Upper lobe of left lung (tissue), 6 donors: ENCODE measurements at places on chromosomes 1 and 21. TPM values are rescaled to one million over a fixed set of nuclear protein-coding genes. Genes with fewer than 3 reads are reported as not detected.

Gene ARHGAP29
- total RNA-seq = 87.5 TPM

Gene IL24
- total RNA-seq = not detected

Gene PUM1
- 124 TPM for total RNA-seq

DNA sequence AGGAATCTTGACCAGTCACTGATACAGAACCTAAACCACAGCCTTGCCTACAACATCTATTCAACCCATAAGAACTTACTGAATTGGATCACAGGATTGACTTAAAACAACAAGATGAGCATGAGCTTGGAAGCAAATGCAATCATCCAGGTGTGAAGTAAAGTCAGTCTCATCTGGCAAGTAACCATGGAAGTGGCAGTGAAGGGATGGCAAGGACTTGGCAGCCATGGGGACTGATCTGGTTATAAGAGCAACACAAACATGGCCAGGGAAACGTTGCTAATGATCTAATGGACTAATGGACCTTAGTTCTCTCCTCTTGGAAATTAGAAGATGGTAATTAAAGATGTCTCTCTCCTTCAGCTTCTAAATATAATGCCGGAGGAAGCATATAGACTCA is 133.1 kb downstream of the VAV3 start:
- DNase-seq = no peak

DNA sequence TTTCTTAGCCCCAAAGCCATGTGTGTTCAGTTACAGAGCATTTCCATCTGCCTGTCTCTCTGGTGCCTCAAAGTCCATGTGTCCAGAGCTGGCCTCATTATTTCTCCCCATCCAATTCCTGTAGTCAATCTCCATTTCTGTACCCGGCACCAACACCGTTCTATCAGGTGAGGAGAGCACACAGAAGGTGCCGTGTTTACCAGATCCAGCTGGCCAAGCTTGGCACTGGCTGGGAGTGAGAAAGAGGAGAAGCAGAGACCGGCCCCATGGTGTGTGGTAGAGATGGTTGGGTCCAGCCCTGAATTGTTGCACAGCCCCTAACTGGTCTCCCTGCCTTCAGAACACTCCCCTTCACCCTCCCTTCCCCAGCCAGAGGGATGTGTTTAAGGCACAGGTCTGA is 7.5 kb upstream of the SSBP3 start:
- DNase-seq = no peak

DNA sequence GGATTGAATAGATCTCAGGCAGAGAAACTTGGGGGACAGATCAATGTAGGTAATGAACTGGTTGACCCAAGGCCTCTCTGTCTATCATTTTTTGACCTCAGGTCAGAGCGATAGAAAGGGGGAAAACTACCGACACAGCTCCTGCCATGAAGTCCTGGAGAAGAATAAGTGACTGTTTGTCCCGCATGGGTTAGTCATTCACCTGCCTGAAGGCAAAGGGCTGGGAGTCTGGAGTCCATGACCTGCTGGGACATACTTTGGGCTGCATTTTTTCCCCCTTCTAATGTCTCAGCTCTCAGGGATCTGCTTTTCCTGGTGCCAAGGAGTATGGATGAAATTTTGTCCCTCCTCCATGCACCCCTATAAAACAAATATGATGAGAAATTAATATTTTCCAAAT is 1.6 kb upstream of the ROR1 start:
- no peak for DNase-seq

- DNase-seq = no peak
These were observed 342.1 kb downstream of the NEGR1 start for GRCh38 chr1:71940261-71940660.

GRCh38 chr1:200165493-200166220 is 138.1 kb downstream of the NR5A2 start:
- no peak for DNase-seq

DNA sequence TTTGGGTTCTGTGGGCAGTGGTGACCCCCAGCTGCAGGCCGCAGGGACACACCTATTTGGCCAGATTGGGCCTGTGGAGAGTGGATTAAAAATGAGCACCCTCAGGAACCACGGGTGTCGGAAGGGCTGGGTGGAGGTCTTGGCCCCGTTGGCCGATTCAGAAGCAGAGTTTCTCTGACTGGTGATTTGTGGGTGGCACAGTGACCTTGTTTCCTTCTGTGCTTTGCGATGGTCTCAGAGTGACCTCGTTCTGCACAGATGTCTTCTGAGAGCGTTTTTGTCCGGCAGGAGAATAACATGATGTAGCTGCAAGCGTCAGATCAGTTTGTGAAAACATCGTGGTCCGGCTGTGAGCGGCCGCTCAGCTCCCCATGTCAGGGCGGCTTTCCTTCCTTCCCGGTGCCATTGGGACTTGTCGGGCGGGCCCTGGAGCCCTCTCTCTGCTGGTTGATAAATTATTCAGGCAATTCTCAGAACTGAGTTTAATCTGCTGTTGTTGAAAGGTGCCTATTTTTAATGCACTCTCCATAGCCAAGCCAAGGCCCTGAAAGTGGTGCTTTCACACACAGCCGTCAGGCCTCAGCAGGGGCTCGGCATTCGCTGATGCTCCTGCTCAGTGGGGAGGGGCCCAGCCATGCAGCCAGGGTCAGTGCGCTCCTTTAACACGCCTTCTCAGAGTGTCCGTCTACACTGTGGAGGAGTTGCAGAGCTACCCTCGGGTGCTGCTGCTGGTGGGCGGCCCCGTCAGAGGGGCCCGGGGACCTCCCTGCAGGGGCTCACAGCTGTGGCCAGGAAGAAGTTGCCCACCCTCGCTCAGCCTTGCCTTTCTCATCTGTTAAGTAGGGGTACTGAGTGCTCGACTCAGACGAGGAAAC is 26.8 kb downstream of the TRPM2 start:
- no peak for DNase-seq

DNA sequence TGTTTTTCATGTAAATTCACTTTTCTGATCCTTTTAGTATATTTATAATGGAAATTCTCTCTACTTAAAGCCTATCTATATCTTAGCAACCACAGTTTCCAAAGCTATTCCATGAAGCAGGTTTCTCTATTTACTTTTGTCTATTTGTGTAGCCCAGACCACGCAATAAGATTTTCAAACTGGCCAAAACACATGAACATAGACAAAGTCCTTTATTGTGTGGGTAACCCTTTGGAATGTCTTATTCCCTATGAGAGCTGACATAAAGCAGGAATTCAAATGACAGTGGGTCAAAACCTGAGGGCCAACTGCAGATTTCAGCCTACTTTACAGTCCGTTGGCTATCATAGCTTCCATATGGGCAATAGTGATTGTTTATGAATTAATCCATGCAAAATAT is 252.6 kb downstream of the LTN1 start:
- DNase-seq = no peak

GRCh38 chr1:171397851-171398469 is 84.0 kb downstream of the FMO4 start:
- DNase-seq = no peak

DNA sequence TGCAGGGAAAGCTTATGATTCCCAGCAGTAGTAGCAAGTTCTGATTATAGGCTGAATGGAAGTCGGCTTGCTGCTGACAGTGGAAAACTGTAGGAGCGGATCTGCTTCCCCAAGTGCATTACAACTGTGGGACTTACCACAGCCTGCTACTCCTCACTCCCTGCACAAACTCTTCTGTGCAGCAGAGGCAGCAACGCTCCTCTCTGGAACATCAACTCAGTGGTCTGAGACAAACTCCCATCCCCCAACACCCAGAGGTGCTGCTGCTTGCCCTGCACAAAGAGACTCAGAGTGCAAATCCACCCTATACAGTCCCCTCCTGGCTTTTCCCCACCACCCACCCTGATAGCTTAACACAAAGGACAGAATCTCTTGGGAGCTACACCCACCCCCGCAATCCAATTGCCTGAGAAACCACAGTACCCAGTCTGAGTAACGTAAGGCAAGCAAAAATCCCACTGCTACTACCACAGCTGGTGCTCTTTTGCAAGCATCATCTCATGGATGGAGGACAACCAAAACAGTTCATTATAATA is 1455.2 kb downstream of the AMY1C start:
- DNase-seq = no peak
